Heart right ventricle (tissue), 16 donors: ENCODE measurements at places on chromosomes 13 and 19.

DNA sequence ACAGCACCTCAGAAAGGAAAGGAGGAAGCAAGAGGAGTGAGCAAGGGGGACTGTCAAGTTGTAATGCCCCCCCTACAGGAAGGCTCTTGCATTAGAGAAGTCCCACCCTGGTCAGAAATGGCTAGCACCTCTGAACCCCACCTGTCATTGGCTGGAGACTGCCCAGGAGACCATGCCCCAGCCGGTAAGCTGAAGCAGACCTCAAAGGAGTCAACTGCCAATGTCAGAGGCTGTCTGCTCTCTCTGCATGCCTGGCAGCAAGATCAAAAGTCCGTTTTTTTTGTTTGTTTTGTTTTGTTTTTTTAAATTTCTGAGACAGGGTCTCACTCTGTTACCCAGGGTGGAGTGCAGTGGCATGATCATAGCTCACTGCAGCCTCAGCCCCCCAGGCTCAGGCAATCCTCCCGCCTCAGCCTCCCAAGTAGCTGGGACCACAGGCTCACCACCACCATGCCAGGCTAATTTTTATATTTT lies 8.1 kb upstream of the BCL3 start:
- no peak for DNase-seq

DNA sequence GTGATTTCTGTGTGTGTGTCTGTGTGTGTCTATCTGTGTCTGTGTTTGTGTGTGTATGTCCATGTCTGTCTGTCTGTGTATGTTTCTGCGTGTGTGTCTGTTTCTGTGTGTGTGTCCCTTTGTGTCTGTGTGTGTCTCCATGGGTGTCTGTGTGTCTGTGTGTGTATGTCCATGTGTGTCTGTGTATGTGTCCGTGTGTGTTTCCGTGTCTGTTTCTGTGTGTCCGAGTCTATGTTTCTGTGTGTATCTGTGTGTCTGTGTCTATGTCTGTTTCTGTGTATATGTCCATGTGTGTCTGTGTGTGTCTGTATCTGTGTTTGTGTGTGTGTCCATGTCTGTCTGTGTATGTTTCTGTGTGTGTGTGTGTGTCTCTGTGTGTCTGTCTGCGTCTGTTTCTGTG lies 276.3 kb upstream of the SOX1 start:
- DNase-seq: no peak

DNA sequence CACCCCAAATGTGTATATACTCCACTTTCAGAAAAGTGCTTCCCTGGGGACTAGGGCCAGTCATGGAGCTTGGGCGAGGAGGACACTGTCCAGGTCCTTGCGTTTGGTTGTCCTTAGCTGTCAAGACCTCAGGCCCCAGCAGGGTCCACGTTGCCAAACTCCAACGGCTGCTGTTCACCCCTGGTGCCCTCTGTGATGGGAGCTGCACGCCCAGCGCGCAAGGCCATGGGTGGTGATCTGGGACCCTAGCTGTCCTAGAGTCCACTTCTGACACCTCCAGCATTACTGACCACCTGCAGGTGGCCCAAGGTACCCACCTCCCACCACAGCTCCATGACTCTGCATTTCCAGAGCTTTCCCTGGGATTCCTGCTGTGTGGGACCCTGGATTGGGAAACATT lies 4.0 kb downstream of the LRP3 start:
- DNase-seq: no peak

DNA sequence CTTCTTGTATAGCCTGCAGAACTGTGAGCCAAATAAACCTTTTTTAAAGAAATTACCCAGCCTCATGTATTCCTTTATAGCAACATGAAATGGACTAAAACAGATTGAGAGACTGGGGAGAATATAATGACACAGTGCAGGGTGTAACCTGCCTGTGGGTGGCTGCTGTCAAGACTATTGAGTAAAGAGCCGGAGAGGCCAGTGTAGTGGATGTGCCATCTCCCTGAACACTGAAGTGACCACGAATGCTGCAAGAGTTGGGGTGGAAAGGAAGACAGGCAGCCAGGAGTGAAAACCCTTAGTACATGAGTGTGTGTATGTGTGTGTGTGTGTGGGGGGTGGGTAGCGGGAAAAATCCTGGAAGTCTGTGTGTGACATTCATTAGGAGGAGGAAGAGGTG lies 55.2 kb upstream of the FLT1 start:
- no peak for DNase-seq

GRCh38 chr19:11230621-11231386 lies 8.6 kb upstream of the ANGPTL8 start:
- no peak for DNase-seq

DNA sequence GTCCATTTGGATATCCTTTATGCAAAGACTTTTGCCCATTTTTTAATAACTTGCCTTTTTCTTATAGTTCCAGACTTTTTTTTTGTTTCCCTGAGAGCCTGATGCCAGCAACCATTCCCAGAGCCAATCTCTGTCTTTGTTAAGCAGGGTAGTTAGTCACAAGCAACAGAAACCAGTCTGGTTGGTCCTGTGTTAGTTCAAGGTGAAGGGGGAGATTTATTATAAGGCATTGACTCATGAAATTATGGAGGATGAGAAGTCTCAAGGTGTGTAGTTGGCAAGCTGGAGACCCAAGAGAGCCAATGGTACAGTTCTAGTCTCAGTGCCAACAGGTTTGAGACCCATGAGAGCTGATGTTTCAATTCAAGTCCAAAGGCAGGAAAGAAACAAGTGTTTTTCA lies 33.0 kb downstream of the GPR12 start:
- no peak for DNase-seq

GRCh38 chr13:40639221-40639681 lies 27.2 kb downstream of the FOXO1 start:
- peak; percentile 30 for DNase-seq

DNA sequence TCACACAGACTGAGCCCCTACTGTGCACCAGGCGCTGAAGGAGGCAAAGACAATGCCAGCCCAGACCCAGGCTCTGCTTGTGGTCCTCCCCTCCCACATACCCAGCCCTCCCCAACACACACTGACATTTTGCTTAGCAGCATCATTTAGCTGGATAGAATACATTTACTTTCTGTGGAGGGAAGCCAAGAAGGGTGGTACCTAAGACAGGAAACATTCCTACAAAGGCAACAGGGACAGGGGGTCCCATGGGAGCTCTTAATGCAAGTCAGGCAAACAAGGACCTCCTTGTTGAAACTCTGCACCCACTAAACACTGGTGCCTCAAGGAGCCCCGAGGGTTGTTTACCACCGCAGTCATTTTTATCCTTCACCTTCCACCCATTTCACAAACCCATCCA lies 77.0 kb upstream of the ZNF507 start:
- no peak for DNase-seq

DNA sequence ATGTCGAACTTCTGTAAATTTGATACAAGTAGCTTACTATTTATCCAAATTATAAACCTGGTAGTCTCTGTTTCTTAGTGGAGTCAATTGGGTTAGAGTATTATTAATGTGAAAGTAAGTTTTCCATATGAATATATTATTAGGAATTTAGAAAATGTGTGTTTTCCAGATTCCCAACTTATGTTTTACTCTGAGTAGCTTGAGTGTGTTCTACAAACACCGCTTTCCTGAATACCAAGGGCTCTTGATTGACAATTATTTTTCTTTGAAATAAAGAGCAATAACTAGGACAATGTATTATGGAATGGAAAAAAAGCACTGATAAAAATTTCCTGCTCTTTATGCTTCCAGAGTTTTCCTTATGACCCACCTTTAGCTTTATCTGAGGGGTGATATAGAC lies 233.6 kb downstream of the POSTN start:
- DNase-seq: no peak

DNA sequence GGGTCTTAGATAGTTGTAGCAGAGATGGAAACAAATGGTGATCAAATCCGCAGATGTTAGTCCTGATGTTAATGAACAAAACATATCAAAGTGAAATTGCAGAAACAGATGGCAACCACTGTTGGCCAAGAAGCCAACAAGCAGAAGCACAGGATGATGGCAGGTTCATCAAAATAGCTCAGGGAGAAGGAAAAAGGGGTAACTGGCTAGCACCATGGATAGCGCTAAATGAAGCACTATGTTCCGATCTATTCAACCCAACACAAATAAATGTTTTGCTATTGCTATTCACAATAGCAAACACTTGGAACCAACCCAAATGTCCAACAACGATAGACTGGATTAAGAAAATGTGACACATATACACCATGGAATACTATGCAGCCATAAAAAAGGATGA lies 413.7 kb downstream of the FGF14 start:
- DNase-seq: no peak

- DNase-seq: no peak
These were observed 6.3 kb upstream of the GPR183 start for GRCh38 chr13:99313501-99313900.

DNA sequence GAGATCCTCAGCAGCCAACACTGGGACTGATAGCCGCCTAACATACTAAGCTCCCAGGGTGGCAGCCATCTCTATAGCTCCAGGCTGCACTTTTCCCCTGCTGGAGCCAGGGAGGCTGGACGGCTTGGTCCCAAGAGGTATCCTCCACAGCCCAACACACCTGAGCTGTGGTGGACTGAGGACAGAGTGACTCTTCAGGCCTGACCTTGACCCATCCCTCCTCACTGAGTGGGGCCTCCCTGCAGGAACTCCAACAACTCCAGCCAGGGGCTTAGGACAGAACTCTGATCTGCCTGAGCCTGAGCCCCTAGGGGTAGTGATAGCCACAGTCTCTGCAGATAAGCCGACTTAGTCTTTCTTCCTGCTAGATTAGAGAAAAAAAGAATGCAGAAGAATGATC lies 958.1 kb upstream of the PRR20A start:
- no peak for DNase-seq

- DNase-seq: no peak
These were observed 115.8 kb downstream of the DNAJC15 start for GRCh38 chr13:43139211-43139610.

GRCh38 chr19:31594701-31595100 lies 245.5 kb upstream of the TSHZ3 start:
- DNase-seq: no peak

DNA sequence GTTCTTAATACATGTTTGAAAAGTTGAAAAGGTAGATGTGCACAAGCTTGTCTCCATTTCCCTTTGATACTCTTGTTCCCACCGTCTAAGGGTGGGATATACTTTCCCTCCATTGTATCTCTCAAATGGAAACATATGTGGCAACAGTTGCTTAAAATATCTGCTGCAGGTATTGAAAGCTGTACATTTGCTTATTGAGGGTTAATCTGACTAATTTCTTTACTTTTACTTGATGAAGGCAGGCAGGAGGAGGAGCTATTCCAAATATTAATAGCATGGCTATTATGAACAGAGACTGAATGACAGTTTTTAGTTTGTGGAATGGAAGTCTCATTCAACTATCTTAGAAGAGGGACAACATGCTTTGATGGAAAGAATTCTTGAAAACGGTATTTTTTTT lies 103.8 kb downstream of the SLC10A2 start:
- DNase-seq: no peak

DNA sequence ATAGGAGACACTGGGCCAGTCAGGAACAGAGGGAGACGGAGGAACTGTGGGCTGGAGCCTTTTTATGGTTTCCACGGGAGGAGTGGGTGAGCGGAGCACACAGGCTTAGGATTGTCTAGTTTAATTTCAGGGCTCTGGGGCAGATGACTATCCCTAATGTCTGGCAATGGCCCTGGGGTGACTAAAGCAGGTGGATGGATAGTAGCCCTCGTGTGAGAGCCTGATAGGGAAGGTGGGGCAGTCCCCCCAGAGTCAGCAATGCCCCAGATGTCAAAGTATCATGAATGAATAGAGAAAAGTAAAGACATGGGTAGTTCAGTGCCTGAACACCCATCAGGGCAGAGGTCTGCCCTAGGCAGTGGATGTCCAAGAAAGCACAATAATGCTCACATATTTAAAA lies 94.2 kb downstream of the ZDHHC20 start:
- no peak for DNase-seq

- no peak for DNase-seq
These were observed 250.2 kb upstream of the MIR17HG start for GRCh38 chr13:91097269-91097668.

DNA sequence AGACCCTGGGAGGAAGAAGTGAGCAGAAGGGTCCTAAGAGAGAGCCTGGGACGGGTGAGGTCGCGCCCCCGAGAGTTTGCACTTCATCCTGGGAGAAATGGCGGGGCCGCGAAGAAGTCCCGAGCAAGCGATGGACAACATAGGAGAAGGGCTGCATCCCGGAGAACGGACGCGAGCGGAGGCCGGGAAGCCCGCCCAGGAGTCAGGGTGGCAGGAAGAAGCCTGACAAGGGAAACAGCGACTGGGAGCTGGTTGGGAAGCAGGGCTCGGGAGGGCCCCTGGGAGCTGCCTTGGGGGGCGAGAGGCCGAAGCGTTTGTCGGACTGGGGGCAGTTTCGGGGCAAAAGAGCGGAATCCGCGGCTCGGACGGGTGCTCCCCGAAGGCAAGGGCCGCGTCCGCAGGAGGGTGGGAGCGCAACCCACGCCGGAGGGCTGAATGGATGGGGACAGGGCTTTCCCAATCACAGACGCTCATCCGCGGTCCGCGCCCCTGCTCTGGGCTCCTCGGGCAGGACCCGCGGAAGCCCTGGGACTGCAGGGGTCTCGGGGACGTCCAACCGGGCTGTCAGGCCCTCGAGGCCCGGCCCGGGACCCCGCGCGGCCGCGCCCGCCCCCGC lies 469 bp downstream of the ABHD17A start:
- DNase-seq: no peak

DNA sequence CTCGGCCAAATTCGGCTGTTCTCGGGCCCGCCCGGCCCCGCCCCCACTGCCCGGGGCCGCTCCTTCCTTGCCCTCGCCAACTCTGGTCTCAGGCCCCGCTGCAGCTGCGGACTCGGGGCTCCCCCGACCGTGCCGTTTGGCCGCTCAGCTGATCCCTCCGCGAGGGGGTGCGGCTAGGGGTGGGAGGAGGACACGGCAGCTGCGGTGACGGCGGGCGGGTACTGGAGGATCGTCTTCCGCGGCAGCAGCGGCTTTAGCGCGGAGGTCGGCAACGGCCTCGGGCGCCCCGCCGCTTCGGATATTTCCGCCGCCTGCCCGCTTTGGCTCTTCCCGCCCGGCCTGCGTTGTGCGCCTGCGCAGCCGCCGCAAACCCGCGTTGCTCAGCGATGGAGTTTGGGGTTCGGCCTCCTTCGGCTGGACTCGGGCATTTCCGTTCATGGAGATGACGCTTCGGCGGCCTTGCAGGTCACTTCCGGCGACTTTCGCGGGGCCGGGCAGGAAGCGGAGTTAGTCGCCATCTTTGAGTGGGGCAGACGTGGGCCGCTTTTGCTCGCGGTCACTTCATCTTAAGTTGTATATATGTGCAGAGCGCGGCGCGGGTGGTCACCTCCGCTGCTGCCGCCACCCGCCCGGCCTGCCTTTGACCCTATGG lies 338 bp upstream of the UBE2M start:
- DNase-seq: peak; percentile 99

DNA sequence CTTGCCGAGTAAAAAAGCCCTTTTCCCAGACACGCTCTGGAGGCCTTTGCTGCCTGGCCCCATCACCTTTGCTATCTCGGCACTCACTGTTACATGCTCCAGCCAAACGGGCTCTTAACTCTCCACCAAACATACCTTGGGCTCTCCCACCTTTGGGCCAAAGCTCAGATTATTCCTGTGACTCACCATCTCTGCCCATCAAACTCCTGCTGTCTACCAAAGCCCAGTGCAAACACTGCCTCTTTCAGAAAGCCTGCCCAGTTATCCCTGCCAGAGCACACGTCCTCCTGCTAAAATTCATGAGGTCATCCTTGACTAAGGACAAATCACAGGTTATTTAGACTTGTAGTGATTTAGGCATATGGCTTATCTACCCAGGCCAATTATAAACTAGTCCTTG lies 48.1 kb upstream of the SERPINE3 start:
- no peak for DNase-seq
